ENCODE measurements at places on chromosomes 5 and 9.

- DNase-seq = no peak
These were observed 40.4 kb upstream of the HAND1 start for GRCh38 chr5:154518438-154518867.

GRCh38 chr5:89283728-89284493 lies 400.9 kb upstream of the MEF2C start:
- no peak for DNase-seq

DNA sequence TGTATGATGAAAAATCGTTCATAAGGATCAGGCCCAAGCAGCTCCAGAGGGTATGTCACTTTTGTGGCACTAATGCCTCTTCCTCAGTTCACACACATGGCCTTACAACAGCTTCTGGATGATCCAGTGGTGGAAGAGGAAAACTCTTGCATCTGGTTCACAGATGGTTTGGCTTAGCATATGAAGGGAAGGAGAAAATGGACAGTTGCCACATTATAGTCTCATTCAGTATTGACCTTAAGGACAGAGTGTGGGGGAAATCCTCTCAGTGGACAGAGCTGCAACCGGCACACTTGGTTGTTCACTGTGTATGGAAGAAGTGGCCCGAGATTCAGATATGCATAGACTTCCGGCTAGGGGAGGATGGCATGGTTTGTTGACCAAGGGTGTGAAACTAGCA lies 22.8 kb downstream of the C9orf57 start:
- DNase-seq = no peak

- no peak for DNase-seq
These were observed 129.9 kb downstream of the ZSWIM6 start for GRCh38 chr5:61461926-61462325.

DNA sequence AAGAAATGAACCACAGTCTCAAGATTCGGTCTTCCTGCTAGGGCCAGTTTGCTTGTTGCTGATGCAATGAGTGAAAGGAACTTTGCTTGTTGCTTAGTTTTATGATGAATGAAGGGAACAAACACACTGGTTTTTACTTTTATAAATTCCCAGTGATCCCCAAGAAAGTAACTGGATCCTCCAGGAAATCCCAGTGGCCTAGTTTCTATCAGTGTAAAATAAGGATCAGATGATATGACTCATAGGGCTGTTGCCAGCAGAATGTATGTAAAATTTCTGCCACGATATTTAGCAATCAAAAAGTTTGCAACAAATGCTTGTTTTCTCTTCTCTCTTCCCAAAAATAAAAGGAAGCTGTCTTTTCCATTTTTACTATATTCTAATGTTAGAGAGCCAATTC lies 160.1 kb upstream of the CDKN2B start:
- no peak for DNase-seq

GRCh38 chr9:129610473-129611306 lies 10.2 kb downstream of the C9orf50 start:
- DNase-seq = peak; percentile 71

DNA sequence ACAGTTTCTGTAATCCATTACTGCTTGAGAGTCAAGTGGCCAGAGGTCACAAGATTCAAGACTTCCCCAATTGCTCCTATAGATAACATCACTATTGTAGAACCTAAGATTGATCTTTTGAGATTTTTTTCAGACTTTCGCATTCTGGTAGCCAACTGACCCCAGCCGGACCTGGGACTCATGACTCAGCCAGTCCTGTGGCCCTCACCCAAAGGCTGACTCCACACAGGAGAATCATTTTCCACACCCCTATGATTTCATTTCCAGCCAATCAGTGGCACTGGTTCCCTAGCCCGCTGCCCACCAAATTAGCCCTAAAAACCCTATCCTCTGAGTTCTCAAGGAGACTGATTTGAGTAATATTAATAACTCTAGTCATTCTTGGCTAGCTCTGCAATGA lies 36.2 kb downstream of the TARS1 start:
- DNase-seq = no peak

DNA sequence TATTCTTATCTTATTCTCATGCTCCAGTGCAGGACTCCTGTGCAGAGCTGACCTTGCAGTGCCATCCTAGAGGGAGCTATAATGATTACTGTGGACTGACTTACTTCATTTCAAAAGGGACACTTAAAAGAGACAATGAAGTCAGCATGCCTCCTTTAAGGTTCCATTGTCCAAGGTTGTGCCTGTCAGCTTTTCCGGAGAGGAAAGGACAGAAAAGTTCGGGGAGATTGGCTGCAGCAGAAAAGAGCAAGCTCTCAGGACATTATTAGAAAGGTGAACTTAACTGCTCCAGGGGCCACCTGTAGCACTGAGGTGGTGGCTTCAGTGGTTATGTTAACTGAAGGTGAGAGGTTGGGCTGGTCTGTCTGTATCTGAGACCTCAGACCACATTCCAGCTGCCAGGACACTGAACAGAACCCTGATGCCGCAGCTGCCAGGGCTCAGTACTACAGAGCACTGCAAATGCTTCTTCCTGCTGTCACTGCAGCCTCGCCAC lies 112.9 kb downstream of the ST8SIA4 start:
- DNase-seq = no peak

GRCh38 chr5:118723021-118723338 lies 265.4 kb downstream of the DTWD2 start:
- DNase-seq = no peak

DNA sequence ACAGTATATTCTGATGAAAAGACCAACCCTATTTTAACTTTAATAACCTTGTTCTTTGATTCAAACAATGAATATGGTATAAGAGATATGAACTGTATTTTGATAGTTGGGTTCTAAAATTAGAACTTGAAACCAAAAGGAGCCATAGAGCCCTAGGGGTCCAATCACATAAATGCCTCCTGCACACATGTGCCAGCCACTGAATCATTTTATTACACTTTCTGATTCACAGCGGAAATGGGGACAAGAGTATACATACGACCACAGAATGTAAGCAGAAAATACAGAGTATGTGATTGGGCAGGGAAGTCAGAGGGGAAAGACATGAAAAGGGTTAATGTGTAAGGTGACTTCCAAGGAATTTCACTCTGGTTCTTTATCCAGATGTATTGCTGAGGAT lies 1000.2 kb downstream of the NR2F1-AS1 start:
- DNase-seq = no peak

DNA sequence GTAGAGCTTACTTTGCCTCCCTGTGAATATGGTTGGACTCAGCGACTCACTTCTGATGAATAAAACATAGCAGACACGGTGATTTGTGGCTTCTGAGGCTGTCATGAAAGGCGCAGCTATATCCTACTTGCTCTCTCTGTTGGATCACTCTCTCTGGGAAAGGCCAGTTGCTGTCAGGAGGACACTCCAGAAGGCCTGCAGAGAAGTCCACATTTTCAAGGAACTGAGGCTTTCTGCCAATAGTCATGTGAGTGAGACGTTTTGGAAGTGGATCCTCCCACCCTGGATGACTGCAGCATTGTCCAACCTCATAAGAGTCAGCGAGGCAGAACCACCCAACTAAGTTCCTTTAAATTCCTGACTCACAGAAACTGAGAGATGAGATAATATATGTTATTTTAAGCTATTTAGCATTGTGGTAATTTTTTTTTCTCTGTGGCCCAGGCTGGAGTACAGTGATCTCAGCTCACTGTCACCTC lies 156.0 kb upstream of the MAST4 start:
- no peak for DNase-seq

DNA sequence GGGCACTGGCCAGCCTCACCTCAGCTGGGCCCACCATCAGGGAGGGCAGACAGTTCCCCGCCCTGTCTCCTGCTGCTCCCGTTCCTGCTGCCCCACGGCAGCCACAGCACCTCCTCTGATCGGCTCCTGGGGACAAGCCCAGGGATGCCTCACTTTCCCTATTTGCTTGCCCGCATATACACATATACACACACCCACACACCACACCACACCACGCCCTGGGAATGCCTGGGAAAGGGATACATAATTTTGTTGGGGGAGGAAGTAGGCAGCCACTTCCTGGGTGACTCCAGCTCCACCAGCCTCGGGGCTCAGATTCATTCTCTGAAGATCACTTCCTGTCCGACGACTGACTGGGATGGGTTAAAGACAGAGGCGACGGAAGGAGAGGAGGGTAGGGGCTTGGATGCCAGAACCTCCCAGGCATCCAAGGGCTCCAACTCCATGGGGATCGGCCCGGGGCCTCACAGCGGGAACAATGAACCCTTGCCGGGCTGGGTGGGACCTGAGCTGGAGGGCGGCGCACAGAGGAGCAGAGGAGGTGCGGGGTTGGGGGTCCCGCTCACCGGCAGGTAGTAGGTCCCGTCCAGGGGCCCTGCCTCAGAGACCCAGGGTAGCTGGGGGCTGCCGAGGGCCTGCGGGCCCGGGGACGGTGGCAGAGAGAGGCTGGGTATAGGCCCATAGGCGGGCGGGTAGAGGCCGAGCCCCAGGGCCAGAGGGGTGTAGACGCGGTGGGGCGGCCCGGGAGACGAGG lies 2.0 kb upstream of the MZB1 start:
- DNase-seq = no peak

DNA sequence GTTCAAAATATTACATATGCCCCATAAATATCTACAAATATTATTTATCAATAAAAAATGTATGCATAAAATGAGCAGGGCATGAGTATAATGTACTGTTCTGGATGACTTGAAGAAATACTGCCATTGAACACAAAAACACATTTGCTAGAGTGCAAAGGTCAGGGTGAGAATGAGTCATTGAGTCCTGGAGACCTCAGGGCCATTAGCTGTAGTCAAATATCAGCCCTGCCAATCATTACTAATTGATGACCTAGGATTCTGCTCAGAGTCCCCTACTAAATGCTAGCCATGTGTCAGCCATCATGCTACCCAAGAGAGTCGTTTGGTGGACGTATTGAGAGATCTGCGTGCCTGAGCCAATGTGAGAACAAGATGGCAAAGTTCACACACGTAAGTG lies 80.3 kb upstream of the FAM169A start:
- no peak for DNase-seq

- no peak for DNase-seq
These were observed 72.4 kb upstream of the OLFM1 start for GRCh38 chr9:135015096-135015495.
